ENCODE measurements at places on chromosomes 3 and 15. TPM values are rescaled to one million over a fixed set of nuclear protein-coding genes. Genes with fewer than 3 reads are reported as not detected.
A peak's percentile ranks its signal among the peaks of the same experiment; 100 is the strongest.

- DNase-seq = no peak
Measured at GRCh38 chr3:66989241-66989640, 8.9 kb upstream of the KBTBD8 start.

- no peak for DNase-seq
Measured at GRCh38 chr3:77906102-77906709, 866.3 kb downstream of the ROBO2 start.

- no peak for DNase-seq
Measured at GRCh38 chr3:39183211-39184080, 8.9 kb downstream of the XIRP1 start.

- no peak for DNase-seq
Measured at GRCh38 chr3:152104847-152105415, 163.8 kb upstream of the MBNL1 start.

DNA sequence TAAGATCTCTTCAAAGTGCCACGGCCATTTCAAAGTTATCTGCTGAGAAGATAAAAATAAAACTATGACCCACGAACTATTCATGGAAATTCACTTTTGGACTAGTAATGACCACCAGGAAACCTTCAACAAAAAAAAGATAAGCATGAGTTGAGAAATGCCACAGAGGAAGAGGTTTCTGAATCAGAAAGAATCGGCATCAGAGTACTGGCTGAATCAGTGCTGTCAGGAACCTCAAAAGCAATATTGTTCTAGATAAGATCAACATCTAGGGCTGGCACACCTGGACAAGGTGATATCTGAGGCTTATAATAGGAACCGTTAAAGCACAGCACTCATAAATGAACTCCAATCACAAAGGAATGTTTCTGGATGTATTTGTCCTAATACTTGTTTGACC lies 72.7 kb downstream of the PEAK1 start:
- DNase-seq = no peak

POC1A gene
- 1.8 TPM for total RNA-seq

DNA sequence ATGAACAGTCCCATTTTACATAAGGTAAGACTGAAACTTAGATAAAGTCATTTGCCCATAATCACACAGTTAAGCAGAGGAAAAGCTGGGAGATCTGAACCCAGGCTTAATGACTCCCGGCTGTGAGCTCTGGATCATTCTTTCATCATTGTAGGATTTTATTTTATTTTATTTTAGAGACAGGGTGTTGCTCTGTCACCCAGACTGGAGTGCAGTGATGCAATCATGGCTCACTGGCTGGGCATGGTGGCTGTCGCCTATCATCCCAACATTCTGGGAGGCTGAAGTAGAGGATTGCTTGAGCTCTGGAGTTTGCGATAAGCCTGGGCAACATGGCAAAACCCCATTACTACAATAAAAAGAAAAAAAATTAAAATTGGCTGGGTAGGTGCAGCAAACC lies 31.2 kb upstream of the RAF1 start:
- DNase-seq = no peak

DNA sequence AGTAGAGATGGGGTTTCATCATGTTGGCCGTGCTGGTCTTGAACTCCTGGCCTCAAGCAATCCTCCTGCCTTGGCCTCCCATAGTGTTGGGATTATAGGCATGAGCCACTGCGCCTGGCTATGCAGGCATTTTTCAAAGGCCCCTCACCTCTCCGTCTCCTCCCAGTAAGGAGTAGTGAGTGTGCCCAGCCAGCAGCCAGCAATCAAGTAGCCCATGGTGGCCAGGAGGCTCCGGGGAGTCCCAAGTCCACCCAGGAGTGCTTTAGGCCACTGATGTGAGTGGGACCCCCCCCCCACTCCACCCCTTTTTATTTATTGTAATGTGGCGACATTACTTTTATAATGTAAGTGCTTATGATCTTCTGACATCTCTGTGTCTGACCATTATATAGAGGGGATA lies 8.1 kb downstream of the ISG20 start:
- DNase-seq = peak; percentile 59

ANKRD34C gene
- not detected for total RNA-seq

NRG4 gene
- not detected for total RNA-seq

SENP7 gene
- total RNA-seq = 36.7 TPM

GOLGA8T gene
- not detected for total RNA-seq

GRCh38 chr3:88076712-88077111 lies 17.7 kb downstream of the ZNF654 start:
- no peak for DNase-seq

GRCh38 chr3:24199300-24199699 lies 254.2 kb downstream of the NR1D2 start:
- DNase-seq = no peak

DNA sequence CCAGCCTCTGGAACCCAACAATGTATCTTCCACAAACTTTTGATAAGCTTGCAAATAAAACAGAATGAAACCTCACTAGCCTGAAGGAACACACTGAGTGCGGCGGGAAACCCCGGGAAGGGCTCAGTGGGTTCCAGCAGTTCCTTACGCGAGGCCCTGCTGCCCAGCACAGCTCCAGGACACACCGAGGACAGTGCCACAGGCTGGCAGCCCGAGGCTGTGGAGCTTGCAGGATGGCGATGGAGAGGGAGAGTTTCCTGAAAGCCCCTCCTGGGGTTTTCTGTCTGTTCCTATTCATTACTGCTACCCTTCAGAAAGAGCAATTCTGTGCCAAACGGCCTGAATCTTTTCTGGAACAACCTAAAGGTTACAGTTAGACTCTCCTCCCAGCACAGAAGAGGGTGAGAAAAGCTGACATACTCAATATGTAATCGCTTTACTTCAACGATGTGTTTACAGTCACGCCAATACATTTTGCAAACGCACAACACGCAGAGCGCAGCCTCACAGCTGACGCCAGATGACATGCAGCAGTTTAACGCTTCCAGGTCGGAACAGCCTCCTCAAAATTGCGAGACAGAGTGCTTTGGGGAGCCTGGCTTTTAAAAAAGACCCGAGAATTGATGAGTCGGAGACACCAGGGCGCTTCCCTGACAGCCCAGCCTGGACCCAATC lies 57.1 kb upstream of the RPL32 start:
- peak; percentile 73 for DNase-seq

DNA sequence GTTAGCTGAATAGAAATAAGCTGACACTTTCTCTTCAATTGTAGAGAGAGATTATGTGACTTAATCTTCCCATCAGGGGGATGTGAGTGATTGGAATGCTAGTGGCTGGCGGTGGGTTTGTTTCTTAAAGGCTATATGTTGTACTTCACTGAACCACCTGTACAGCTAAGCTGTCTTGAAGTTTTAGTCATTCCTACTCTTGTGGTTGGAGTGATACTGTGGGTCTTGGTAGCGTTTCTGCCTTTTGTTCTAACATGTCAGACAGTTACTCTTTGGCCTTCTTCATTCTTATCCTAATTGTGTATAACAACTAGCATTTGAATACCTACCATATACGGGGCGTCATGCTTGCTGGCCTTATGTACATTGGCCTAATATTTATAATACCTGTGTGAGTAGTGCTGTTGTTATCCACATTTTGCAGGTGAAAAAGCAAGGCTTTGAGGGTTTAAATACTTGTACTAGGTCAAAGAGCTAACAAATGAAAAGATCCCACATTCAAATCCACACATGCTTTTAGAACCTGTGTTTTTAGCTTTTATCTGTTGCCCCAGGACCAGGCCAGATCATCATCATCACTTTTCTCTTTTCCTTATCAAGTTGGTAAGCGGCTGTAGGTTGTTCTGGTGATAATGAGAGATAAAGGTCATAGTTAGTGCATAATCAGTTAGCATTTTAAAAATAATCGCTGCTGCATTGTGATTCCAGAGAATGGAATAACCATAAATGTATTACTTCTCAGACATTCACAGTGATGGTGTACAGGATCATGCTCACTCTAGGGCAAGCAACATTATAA lies 50.2 kb downstream of the AKAP13 start:
- DNase-seq = no peak

GRCh38 chr3:17412950-17413530 lies 329.4 kb downstream of the TBC1D5 start:
- DNase-seq = no peak

GRCh38 chr3:134956844-134957243 lies 161.8 kb downstream of the EPHB1 start:
- no peak for DNase-seq

DNA sequence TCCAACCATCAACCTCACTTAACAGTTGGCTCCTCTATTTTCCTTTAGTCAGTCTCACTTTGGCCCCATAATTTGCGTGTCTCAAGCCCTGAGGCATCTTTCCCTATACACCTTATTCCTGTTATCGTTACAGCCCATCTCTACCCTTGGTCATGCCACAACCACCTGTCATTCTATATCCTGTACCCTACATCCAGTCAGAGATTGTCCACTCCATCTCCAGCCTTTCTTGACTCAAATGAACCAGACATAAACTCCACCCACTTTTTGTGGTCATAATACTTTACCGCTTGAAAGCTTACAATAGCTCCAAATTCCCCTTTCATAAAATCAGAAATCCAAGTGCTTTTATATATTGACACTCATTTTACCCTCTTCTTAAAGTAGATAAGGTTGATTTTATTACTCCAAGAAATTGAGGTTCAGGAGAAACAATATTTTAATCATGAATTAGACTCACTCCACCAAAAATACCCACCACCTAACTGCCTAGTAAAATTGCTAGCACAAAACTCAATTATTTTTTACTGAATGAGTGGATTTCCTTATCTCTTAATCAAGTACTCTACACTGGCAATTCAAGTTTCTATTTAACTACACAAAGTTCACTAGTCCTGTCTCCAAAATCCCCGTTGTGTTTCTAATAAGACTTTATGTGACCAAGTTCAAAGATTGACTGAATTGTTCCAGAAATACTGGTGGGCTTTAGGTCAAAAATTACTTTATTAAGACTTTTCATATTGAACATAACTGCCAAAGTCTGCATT lies 9.1 kb downstream of the CCR4 start:
- DNase-seq = no peak

DNA sequence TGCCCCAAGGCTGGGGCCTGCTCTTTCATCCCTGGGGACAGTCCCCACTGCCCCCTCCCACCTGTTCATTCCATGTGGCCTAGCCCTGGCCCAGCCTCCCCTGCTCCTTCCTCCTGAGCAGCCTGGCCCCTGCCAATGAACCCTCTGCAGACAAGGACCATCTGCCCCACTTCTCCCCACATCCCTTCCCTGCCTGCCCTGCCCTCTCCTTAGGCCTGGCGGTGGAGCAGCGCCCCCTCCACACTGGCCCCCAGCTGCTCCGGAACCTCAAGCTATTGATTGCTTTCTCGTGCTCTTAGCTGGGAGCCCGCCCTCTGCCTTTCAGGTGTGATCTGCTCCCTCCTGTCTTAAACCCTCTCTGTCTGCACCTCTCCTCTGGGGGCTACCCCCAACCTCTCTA lies 8.0 kb downstream of the PLXNA1 start:
- no peak for DNase-seq

DNA sequence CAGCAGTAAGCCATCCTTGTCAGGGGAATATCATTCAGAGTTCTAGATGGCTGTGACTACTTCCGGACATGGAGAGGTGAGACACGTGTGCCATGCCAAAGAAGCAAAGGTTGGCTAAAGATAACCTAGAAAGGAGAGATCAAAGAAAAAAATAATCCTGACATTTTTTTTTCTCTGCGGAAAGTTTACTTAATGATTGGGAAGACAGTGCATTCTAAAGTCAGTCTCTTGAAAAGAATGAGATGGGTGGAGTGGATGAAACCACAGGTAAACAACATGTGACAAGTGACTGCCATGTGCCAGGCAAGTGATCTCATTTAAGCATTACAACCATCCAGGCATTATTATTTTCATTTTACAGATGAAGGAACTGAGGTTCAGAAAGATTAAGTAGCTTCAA lies 436.6 kb downstream of the SOX2 start:
- DNase-seq = no peak

Data from spleen (tissue), 13 donors.